ENCODE measurements at places on chromosomes 13 and 19. TPM values are rescaled to one million over a fixed set of nuclear protein-coding genes. Genes with fewer than 3 reads are reported as not detected.

DNA sequence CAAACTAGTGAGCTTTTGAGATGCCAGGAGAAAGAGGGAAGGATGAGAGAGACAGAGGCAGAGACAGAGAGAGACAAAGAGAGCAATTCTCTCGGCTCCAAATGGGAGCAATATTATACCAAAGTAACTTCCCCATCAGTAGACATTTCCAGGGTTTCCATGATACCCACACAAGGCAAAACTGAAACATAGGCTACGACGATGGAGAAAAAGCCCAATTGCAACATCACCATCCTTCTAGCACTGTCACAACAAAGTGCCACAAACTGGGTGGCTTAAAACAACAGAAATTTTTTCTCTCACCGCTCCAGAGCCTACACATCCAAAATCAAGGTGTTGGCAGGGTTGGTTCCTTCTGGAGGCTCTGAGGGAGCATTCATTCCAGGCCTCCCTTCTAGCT lies 81.4 kb downstream of the KCTD12 start:
- no peak overlapping the region for H3K27ac ChIP-seq
- H3K27me3 ChIP-seq: no peaks in the 10 kb centered on the region
- H3K36me3 ChIP-seq: no peaks in the 10 kb centered on the region
- no peak for DNase-seq
- no peak overlapping the region for H3K4me3 ChIP-seq
- H3K4me1 ChIP-seq: no peaks in the 10 kb centered on the region

- no peak overlapping the region for H3K4me3 ChIP-seq
- DNase-seq: no peak
- no peaks in the 10 kb centered on the region for H3K27me3 ChIP-seq
- H3K36me3 ChIP-seq: no peaks in the 10 kb centered on the region
- no peak overlapping the region for H3K27ac ChIP-seq
- peaks cover 22% of the 10 kb centered on the region for H3K4me1 ChIP-seq
Measured at GRCh38 chr19:2175742-2176141, 12.0 kb downstream of the DOT1L start.

- H3K36me3 ChIP-seq: no peaks in the 10 kb centered on the region
- no peaks in the 10 kb centered on the region for H3K4me1 ChIP-seq
- H3K27ac ChIP-seq: no peak overlapping the region
Measured at GRCh38 chr13:57640607-57641006, 9.1 kb downstream of the PCDH17 start.

DNA sequence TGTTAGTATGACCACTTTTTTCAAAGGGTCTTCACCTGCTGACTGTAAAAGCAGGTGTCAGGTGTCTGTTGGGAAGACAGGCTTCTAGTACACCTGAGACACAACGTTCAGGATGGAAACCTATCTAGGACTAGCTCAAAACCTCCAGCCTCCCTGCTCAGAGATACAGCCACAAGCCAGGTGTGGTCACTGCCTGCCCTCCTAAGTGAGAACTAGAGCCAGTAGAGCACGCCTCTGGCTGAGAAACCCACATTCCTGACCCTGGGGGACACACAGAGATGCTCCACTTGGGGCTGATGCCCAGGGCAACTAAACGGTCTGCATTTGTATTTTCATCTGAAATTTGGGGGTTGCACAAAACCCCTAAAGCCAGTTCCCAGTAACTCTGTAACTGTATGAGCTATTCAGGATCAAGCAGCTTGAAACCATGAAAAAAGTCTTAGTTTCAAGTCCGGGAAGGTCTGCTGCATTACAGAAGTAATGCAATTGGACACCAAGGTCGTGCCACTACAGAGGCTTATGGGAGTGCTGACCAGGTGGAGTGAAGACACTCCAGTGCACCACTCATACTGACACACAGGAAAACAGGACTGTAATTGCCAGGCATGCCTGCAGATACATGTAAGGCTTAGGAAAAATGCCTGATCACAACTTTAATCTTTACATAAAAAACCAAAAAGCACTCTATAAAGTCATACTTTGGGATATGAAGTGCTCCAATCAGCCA lies 27.8 kb downstream of the ANKRD10 start:
- no peaks in the 10 kb centered on the region for H3K36me3 ChIP-seq
- DNase-seq: no peak
- no peak overlapping the region for H3K4me3 ChIP-seq
- peak overlapping the region; percentile 50 for H3K27ac ChIP-seq
- H3K27me3 ChIP-seq: no peaks in the 10 kb centered on the region

- peaks cover 52% of the 10 kb centered on the region for H3K36me3 ChIP-seq
- no peaks in the 10 kb centered on the region for H3K27me3 ChIP-seq
- H3K4me3 ChIP-seq: no peak overlapping the region
- H3K4me1 ChIP-seq: no peaks in the 10 kb centered on the region
- no peak for DNase-seq
Measured at GRCh38 chr19:49594157-49594992, 3.4 kb downstream of the PRR12 start.

GRCh38 chr13:99135591-99135990 lies 65.1 kb upstream of the UBAC2 start:
- no peak overlapping the region for H3K4me3 ChIP-seq
- H3K27me3 ChIP-seq: no peaks in the 10 kb centered on the region
- no peaks in the 10 kb centered on the region for H3K36me3 ChIP-seq
- no peaks in the 10 kb centered on the region for H3K4me1 ChIP-seq
- peak; percentile 81 for DNase-seq

DNA sequence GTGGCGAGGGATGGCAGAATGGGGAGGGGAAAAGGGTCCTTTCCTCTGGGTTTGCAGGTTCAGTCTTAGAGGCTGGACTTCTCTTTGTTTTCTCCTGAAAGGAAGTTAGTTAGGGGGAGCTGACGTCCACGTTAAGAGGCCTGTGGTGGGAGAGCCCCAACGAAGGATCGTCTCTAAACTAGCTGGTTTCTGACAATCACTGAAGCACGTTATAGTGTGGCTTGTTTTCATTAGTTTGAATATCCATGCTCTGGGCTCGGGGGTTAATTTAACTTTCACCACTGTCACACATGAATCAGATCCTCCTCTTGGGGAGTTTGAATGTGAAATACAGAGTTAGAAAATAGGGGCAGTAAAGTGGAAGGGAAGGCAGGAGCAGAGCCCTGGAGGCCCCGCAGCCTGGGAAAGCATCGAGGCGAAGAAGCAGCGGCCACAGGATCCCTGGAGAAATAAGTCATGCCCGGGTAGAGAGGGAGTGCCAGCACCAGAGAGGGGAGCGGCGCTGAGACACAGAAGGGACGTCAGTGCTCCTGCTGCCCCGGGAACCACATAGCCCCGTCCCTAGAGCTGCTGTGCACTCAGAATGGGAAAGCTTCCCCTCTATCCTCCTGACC lies 31.1 kb upstream of the AMER2 start:
- no peaks in the 10 kb centered on the region for H3K4me1 ChIP-seq
- H3K4me3 ChIP-seq: no peak overlapping the region
- H3K27ac ChIP-seq: no peak overlapping the region

DNA sequence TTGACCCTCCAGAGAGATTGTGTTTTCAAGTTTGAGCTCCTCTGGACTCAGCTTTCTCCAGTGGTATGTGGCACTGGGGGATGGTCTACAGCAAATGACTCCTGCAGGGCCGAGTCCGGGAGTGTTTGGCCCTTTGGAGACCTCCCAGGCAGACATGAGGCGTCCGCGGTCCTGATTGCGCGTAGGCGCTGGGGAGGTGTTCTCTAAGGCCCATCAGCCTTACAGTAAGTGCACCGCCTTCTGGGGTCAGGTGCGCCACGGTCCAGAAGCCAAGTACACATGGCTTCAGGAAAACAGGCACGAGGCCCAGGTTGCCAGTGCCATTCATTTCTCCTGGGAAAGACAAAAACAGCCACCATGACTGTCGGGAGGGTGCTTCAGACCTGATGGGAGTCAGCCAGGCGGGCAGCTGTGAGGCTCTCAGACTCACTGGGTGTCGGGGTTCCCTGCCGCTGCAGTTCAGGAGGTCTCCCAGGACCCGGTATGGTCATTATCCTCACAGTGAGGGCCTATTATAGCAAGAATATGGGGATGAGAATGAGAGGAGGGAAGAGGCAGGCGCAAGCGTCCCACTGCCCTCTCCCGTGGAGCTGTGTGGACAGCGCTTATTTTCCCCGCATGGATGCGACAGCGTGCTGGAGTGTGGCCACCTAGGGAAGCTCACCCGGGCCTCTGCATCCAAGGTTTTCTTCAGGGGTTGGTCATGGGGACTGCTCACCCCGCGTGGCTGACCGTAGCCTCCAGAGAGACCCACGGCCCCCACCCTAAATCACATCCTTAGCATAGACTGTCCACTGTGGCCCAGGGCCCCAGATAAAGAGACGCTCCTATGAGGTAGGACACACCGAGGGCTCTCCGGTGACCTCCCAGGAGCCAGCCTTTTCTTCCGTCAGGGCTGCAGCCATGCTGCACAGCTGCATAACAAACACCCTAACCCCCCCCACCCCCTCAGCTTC lies 21.8 kb downstream of the CCDC8 start:
- DNase-seq: peak; percentile 63
- H3K27me3 ChIP-seq: no peaks in the 10 kb centered on the region
- H3K4me1 ChIP-seq: peaks cover 6% of the 10 kb centered on the region
- no peak overlapping the region for H3K27ac ChIP-seq
- no peak overlapping the region for H3K4me3 ChIP-seq

GRCh38 chr13:64314331-64314730 lies 2898.7 kb upstream of the PCDH20 start:
- H3K27ac ChIP-seq: no peak overlapping the region
- DNase-seq: no peak
- H3K4me3 ChIP-seq: no peak overlapping the region
- H3K36me3 ChIP-seq: no peaks in the 10 kb centered on the region
- H3K27me3 ChIP-seq: no peaks in the 10 kb centered on the region

GRCh38 chr13:113126265-113127150 lies 3.9 kb downstream of the F10 start:
- peaks cover 8% of the 10 kb centered on the region for H3K4me1 ChIP-seq
- H3K27ac ChIP-seq: no peak overlapping the region
- H3K27me3 ChIP-seq: no peaks in the 10 kb centered on the region
- DNase-seq: no peak

DNA sequence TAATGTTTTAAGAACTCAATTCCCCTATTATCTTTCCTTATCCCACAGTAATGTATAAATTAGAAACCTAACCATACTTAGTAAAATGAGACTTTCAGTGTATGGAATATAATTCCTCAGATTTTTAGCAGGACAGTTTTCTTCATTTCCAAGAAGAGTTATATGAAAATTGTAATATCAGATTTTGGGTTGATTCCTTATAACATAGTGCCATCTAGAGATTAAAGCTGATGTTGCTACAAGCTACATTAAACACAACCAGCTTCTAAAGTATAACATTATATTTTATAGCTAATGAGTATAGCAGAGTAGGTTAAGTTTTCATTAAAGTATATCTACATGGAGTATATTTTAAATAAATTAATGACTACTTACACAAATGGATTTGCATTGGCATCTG lies 99.7 kb upstream of the MIR17HG start:
- H3K4me1 ChIP-seq: no peaks in the 10 kb centered on the region
- no peak overlapping the region for H3K27ac ChIP-seq
- H3K36me3 ChIP-seq: no peaks in the 10 kb centered on the region
- no peaks in the 10 kb centered on the region for H3K27me3 ChIP-seq

DNA sequence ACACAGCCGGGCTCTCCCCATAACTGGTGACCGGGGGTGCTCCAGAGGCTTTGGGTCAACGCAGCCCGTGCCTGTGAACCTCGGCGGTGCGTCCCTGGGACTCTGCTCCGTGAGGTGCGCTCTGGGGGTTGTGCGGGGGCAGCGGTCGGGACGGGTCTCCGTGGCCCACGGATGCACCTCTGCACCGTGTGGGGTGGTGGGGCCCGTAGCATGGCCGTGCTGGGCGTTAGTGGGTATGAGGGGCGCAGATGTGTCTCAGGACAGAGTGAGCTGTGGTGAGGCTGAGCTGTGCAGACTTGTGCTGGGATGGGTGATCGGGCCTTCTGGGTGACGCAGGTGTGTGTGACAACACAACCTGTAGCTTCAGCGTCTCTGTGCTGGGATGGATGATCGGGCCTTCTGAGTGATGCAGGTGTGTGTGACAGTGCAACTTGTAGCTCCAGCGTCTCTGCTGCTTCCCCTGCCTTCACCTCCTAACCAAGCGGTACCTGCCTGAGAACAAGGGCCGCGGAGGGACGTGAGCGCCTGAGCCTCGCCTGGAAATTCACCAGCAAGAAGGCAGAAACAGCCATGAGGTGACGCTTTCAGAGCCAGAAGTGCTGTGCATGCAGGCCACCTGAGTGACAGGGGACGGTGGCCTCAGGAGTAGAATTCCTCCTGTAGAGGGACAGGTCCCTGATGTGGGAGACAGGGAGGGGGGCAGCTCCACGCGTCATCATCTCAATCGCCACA lies 599 bp downstream of the ZNF331 start:
- no peaks in the 10 kb centered on the region for H3K36me3 ChIP-seq
- no peaks in the 10 kb centered on the region for H3K4me1 ChIP-seq
- peak overlapping the region; percentile 84 for H3K27ac ChIP-seq
- H3K27me3 ChIP-seq: no peaks in the 10 kb centered on the region

GRCh38 chr19:54608792-54609191 lies 15.4 kb downstream of the LILRA1 start:
- no peaks in the 10 kb centered on the region for H3K4me1 ChIP-seq
- no peak overlapping the region for H3K27ac ChIP-seq
- H3K27me3 ChIP-seq: no peaks in the 10 kb centered on the region
- H3K4me3 ChIP-seq: no peak overlapping the region

- DNase-seq: no peak
- H3K4me1 ChIP-seq: peaks cover 52% of the 10 kb centered on the region
- peak overlapping the region; percentile 43 for H3K27ac ChIP-seq
- H3K36me3 ChIP-seq: peaks cover 9% of the 10 kb centered on the region
- no peaks in the 10 kb centered on the region for H3K27me3 ChIP-seq
- no peak overlapping the region for H3K4me3 ChIP-seq
Measured at GRCh38 chr19:29681422-29682235, 16.4 kb downstream of the PLEKHF1 start.

DNA sequence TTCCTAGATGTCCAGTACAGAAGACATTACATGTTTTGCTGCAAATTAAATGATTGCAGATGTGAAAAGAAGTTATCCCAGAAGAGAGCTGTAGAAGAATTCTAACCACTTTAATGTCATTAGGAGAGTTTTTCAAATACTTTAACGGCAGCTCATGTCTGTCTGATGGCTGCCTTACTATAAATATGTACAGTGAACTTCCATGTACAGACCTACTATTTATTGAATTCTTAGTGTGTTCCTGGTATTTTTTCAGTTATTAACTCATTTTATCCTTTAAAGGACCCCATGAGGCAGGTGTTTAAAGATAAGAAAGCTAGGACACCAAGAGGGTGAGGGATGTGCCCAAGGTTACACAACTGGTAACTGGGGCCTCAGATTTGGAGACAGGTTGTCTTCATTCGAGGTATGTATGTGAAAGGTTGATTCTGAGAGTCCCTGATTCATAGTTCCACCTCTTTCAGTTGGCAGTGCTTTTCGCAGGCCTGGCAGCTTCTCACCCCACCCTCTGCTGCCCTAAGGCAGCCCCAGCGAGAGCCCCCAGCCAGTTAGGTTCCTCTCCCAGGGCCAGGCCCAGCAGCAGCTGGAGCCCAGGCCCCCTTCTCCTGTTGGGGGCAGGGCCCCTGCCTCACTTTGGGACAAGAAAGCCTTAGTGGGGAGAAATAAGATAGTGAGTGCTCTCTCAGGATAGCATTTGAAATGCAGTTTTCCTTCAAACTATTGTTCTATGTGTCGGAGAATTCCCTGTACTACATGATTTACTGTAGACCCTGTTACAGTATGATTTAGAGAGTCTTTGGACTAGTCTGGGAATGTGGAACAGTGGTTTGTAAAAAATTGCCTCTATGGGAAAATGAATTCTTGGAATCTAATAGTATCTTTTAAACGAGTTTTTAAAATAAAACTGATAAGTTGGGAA lies 67.7 kb upstream of the TEX29 start:
- no peak overlapping the region for H3K27ac ChIP-seq
- H3K36me3 ChIP-seq: no peaks in the 10 kb centered on the region
- DNase-seq: no peak

NPHS1 gene
- total RNA-seq: not detected

KLK4 gene
- total RNA-seq: not detected

CALR3 gene
- not detected for total RNA-seq

CGB3 gene
- total RNA-seq: not detected

FBXO17 gene
- 24.4 TPM for total RNA-seq

ETV2 gene
- total RNA-seq: 0.55 TPM

CEACAM20 gene
- total RNA-seq: not detected
